ENCODE measurements at places on chromosomes 12 and 14.

- peak; percentile 8 for DNase-seq
These were observed 2.5 kb downstream of the LACRT start for GRCh38 chr12:54631988-54632728.

GRCh38 chr14:60632777-60633176 lies 16.5 kb downstream of the SIX1 start:
- DNase-seq = no peak

- DNase-seq = no peak
These were observed 11.5 kb downstream of the OAS2 start for GRCh38 chr12:112989806-112990205.

DNA sequence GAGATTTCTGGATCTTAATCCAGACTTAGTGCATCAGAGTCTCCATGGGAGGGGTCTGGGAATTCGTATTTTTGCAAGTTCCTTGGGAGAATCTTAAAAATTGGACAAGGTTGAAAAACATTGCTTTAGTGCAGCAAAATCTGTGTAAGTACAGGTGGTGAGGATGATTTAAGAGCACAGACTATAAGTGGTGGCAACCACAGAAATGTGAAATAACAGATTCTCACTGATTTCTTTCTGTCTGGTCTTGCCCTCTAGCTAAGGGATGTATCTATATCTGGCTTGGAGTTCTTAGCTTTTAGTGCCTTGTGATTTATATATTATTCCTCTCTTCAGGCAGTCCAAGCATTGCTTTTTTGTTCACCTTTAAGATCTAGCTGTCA lies 116.2 kb downstream of the DIP2B start:
- no peak for DNase-seq

DNA sequence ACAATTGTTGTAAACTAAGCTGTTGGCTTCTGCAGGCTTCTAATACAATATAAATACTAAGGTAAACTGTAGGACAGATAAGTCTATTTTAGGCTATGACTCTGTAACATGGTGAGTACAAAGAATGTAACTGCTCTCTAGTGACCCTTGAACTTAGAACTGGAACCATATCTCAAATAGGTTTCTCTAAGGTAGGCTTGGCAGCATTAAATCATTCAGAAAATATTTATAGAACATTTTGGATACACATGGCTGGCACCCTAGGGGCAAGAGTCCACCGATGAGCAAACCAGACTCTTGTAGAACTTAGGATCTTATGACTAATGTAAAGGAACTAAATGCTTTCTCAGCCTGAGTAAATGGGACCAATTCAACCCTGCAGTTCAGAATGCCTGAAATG lies 19.4 kb upstream of the SLC25A3 start:
- no peak for DNase-seq

DNA sequence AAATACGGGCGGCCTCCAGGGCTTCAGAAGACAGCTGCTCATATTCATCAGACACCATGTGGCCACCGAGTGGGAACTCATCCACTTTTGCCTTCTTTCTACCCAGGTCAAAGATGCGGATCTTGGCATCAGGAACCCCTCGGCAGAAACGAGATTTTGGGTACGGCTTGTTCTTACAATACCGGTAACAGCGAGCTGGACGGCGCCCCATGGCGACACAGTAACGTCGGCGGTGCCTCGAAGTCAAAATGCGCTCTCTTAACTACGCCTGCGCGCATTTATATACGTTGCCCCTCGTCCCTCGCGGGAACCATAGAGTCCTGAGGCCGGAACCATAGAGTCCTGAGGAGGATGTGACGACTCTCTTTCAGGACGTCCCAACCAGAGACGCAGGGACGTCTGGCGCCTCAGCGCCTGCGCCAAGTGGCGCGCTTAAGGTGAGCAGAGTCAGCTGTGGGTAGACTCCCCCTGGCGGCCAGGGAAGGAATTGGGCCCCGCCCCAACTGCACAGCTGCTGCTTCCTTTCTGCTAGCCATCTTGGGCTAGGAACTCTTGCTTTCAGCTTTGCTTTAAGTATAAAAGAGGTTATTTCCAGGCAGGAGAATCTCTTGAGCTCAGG lies at the start of gene RPL10L:
Gene RPL10L, minus strand, starts transcription at position 256 of the 619 bp plus-strand sequence. Its CDS starts 45 bp downstream, at position 211.
- no peak for DNase-seq

DNA sequence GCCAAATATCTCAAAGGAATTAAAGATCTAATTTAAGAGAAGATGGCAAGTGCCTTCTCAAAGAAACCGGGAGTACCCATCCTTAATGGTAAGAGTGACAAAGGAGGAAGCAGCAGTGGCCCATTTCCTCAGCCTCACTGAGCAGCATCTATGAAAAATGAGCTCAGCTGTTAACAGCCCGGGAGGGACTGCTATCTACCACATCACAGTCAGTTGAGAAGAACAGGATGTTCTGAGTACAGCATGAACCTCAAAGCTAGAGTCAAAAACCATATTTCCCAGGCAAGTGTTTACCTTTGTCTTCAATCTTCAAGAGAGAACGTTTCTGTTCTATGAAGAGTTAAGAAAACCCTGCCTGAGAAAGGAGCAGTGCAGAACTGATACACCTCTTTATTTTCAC lies 115.0 kb downstream of the BTG1 start:
- no peak for DNase-seq

DNA sequence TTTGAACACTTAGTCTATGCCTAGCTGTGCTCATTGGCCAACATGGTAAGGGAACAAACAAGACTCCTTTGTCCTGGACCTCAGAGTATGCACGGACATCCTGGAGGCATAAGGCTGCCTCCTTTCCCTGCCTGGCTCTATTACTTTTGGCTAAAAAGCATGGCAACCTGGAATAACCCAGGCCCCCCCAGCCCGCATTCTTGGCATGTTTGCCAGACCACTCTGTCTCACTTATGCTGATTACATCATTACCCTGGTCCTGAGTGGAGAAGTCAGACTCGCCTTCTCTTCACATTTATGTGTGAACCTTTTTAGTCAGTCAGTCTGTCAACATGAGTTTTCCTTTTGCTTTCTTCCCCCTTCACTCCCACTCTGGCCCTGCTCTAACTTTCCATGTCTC lies 58.0 kb upstream of the ELK3 start:
- DNase-seq = no peak

DNA sequence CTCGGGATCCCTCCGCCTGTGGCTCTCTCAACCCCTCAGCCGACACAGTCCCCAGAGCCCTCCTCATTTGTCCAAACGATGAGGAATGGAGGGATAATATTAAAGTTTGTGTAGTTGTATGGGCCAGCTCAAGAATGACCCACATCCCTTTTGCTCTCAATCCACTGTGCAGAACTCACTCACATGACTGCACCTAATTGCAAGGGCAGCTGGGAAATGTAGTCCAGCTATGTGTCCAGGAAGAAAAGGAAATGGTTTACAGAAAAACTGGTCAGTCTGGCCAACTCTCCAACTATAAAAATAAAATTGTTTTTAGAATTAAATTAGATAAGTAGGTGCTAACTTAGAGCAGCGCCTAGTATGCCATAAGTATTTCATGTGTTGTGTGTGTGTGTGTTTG lies 66.6 kb downstream of the GALNT8 start:
- DNase-seq = no peak

DNA sequence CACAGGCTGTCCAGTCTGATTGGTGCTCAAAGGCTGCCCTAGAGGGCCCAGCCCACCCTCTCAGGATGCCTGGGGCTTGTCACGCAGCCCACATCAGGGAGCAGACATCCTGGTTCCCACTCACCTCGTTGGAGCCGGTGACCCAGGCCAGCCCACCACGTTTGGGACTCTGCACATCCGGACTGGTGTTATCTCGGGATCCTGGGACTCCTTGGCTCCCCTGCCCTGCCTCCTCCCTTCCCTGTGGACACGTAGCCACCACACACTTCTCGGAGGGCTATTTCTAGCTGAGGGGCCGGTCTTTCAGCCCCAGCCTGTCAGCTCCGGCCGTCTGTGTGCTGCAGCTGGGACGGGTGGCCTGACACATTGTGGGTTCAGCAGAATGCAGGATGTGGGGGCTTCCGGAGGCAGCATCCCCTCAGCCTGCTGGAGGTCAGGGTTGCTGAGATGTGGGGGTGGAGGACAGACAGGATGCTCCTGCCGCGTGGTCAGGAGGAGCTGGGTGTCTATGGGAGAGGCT lies 12.8 kb upstream of the FGF23 start:
- no peak for DNase-seq

DNA sequence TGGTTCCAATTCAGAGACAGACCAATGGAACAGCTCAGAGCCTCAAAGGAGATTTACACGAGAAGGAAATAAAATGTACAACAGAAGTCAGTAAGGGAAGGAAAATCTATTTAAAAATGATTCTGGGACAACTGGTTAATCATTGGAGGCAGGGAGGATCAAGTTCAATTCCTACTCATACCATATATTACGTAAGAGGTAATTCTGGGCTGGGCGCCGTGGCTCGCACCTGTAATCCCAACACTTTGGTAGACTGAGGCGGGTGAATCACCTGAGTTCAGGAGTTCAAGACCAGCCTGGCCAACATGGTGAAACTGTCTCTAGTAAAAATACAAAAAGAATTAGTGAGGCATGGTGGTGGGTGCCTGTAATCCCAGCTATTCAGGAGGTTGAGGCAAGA lies 36.7 kb upstream of the PITPNM2 start:
- DNase-seq = no peak

- DNase-seq = no peak
These were observed 132.6 kb downstream of the TMEM132D start for GRCh38 chr12:129771238-129771637.

GRCh38 chr12:94545935-94546771 lies 86.5 kb upstream of the CEP83 start:
- no peak for DNase-seq

- DNase-seq = no peak
These were observed 425.8 kb upstream of the ATXN7L3B start for GRCh38 chr12:74111688-74112360.

- DNase-seq = no peak
These were observed 380.4 kb upstream of the CCDC196 start for GRCh38 chr14:66105815-66106214.

GRCh38 chr14:96167224-96168148 lies 37.2 kb upstream of the BDKRB2 start:
- DNase-seq = peak; percentile 26

- no peak for DNase-seq
These were observed 43.1 kb upstream of the CCDC196 start for GRCh38 chr14:66442953-66443571.

GRCh38 chr14:105389976-105390848 lies 8.1 kb upstream of the TEX22 start:
- no peak for DNase-seq

DNA sequence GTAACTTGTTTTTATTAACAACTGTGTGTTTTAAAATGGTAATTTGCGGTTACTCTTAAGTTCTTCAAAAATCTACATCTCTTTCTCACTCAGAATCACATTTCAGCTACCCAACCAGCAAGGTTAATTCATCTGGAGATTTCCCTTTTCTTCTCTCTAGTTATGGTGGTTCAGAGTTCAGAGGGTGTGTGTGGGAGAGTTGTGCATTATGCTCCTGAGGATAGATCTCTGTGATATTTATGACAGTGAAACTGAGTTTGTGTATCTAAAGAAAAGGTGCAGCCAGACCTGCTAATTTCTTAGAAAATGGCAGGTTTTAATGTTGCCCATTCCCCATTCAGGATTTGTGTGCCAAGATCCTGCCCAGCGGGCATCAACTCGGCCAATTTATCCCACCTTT lies 73.8 kb downstream of the TTLL5 start:
- DNase-seq = no peak

- DNase-seq = no peak
These were observed 24.6 kb upstream of the YBX3 start for GRCh38 chr12:10747730-10748129.

GRCh38 chr12:127509066-127509778 lies 757.7 kb upstream of the TMEM132C start:
- DNase-seq = no peak

DNA sequence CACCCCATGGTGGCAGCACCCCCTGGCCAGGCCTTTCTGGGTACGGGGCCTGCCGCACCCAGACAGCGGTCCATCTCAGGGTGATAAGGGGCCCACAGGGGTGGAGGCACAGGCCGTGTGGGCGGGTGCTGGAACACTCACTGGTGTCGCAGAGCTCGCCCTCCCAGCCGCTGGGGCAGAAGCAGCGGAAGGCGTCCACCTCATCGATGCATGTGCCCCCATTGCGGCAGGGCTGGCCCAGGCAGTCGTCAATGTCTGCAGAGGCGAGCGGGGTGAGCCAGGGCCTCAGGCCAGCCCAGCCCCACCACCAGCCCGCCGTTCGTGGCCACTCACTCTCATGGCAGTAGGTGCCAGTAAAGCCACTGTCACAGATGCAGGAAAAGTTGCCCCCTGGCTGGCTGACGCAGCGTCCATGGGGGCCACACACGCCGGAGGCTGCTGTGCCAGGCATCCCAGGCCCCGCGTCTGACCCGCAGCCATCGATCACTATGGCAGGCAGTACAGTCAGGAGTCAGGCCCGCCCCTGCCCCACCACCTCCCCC lies 19.9 kb downstream of the JAG2 start:
- DNase-seq = no peak

DNA sequence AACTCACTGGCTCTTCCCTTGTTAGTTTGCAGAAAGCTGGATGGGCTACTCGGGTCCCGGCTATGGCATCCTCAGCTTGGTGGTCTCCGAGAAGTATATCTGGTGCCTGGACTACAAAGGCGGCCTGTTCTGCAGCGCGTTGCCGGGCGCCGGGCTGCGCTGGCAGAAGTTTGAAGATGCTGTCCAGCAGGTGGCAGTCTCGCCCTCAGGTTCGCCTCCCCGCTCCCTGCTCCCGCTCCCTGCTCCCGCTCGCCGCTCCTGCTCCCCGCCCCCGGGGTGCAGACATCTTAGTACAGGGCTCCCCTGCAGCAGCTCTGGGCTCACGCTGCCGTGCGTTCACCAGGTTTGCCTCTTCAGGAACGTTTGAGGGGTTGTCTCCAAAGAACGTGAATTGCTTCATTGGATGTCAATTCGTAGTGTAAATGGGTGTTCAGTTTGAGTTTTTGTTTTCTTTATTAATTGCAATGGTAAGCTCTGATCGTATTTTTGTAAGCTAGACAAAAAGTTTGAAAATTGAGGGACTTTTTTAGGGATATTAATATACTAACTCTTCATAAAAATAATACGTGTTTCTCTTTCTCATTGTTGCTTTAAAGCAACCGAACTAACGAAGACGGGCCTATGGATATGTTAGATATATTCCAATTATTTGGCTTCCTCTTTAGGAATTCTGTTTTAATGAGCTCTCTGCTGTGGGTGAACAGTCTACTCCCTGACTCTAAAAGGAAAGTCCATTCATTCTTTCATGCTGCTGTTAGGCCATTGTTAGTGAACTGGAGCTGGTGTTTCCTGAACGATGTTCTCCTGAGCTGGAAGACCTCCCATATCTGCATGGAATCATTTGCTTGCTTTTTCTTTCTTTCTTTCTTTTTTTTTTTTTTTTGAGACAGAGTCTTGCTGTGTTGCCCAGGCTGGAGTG lies 71.3 kb downstream of the ANKRD9 start:
- peak; percentile 87 for DNase-seq

GRCh38 chr12:30896461-30896860 lies 30.1 kb upstream of the TSPAN11 start:
- no peak for DNase-seq

GRCh38 chr12:79661629-79662028 lies 29.1 kb downstream of the PAWR start:
- DNase-seq = no peak

Measured in activated CD8-positive, alpha-beta memory T cell treated with anti-CD3 and anti-CD28 coated beads, Interleukin-2, amount 50 U/mL, for 48 hours (primary cell).